ENCODE measurements at places on chromosomes 2 and 18.

- no peak for DNase-seq
Observed at GRCh38 chr18:56721031-56721430, 69.9 kb downstream of the WDR7 start.

- no peak for DNase-seq
Observed at GRCh38 chr2:85078536-85078935, 54.7 kb upstream of the TCF7L1 start.

- no peak for DNase-seq
Observed at GRCh38 chr2:1837458-1837857, 93.1 kb upstream of the PXDN start.

DNA sequence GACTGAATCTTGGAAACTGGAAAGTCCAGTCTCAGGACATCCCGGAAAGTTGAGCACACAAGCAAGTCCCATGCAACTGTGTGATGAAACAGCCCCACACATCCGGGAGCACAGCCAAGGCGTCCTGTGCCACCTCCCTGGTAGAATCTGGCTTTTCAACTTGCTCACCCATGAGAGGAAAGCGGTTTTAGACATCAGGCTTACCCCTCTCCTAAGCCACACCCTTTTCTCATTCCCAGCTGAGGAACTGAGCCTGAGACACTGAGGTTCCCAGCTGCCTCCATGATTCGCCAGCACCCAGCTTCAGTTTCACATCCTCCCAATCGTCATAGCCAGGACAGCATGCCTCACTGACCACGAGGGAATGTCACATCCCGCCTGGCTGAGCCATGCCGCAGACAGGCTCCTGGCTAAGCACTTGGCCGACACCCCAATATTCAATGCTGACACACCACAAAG is 60.3 kb downstream of the STEAP3 start:
- DNase-seq = peak; percentile 41

GRCh38 chr2:106095478-106096298 is 98.4 kb downstream of the UXS1 start:
- no peak for DNase-seq
